ENCODE measurements at places on chromosomes 2 and 18.
A peak's percentile ranks its signal among the peaks of the same experiment; 100 is the strongest.

- peak; percentile 96 for DNase-seq
Observed at GRCh38 chr2:151302879-151303278, 13.4 kb upstream of the NMI start.

GRCh38 chr2:98569197-98569793 lies 39.0 kb downstream of the COA5 start:
- DNase-seq = no peak

- DNase-seq = no peak
Observed at GRCh38 chr2:231315896-231316295, 79.6 kb upstream of the B3GNT7 start.

GRCh38 chr18:11258039-11258610 lies 108.8 kb upstream of the PIEZO2 start:
- peak; percentile 74 for DNase-seq

- no peak for DNase-seq
Observed at GRCh38 chr2:238509903-238510302, 83.2 kb downstream of the ASB1 start.

- DNase-seq = no peak
Observed at GRCh38 chr18:7657050-7657449, 89.9 kb downstream of the PTPRM start.

GRCh38 chr2:134713176-134713575 lies 5.6 kb downstream of the TMEM163 start:
- no peak for DNase-seq

- no peak for DNase-seq
Observed at GRCh38 chr2:127841466-127842178, 16.3 kb downstream of the POLR2D start.

GRCh38 chr2:33595385-33595784 lies 3.7 kb downstream of the FAM98A start:
- no peak for DNase-seq

GRCh38 chr2:170823898-170824215 lies 7.2 kb downstream of the GAD1 start:
- no peak for DNase-seq

DNA sequence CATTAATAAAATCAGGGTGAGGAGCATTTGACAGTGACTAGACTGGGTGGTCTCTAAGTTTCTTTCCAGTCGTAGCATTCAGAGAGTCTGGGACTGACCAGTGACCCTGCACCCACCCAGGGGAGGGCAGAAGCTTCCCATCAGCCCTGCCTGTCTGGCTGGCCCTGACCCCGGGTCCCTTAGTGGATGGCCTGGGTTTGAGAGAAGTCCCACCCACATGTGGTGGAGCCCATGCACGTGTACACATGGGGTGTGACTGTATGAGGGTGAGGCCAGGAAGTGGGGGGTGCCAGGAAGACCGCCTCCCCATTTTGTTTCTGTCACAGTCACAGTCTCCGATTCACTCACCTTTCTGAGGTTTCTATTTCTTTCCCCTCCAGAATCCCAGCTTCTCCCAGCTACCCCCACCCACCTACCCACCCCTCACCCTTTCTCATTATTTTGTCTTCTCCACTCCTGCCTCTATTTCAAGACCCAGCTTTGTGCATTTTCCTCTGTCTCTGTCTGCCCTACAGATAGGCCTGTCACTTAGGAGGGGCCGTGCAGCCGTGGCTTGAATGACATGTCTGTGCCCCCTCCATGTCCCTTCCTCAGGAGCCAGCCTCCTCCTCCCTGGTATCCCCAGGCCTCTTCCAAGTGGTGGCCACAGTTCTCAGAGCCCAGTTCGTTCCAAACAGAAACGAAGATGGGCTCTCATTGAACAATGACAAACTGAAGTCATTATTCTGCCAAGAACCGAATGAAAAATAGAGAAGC lies 13.6 kb downstream of the CIB4 start:
- DNase-seq = no peak

DNA sequence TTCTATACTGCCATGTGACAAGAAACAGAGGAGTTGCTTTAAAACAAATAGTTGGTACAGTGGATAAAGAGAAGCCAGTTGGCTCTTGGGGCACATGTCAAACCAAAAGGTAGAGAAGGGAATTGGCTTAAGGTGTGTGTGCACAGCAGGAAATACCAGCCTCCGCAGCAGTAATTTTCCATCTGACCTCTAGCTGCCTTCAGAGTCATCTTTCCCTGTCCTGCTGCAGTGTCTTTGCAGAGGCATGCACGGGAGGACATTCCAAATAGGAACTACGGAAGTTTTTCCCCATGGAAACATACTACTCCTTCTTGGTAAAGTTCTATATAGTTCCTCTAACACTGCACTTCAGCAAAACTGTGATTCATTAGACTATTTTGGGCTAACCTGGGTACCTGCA lies 99.5 kb downstream of the RAB3GAP1 start:
- no peak for DNase-seq

DNA sequence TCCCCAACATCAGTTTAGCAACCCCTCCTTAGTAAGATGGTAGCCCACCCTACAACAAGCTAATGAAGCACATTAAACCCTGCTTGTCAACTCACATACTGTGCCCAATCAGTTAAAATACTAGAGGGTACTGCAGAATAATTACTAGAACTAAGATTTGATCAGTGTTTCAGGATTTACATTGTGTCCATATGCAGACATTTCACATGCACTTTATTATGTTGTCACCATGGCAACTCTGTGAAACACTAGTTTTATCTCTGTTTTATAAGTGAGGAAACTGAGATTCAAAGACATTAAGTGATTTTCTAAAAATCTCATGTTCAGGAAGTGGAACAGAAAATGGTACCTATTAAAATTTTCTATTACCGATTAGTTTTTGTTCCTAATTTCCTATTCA lies 61.7 kb downstream of the CYBRD1 start:
- DNase-seq = no peak

DNA sequence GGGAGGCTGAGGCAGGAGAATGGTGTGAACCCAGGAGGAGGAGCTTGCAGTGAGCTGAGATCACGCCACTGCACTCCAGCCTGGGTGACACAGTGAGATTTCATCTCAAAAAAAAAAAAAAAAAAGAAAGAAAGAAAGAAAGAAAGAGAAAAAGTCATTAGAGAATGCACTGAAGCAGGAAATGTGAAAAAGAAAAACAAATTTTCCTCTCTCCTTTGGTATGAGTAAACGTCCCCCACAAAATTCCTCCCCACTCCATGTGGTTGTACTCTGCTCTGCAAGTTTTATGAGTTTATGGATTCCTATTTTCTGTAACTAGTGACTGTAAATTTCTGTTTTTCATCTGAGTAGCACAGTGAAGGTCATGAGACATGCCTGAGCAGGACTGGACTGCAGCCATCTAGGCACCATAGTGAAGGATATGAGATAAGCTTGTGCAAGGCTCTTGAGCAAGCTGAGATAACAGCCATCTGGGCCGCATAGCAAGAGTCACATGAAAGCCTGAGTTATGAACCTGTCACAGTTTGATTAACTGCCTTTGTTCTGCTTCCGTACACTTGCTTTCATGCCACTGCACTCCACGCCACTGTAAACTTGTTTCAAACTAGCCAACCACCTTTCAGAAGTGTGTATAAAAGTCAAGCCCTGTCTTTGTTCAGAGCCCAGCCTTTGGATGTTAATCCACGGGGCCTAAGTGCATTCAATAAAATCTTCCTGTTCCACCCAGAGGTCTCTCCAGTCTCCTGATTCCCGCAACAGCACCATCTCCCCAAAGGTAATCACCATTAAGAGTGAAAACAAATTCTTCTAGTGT lies 50.2 kb downstream of the SKA1 start:
- no peak for DNase-seq

DNA sequence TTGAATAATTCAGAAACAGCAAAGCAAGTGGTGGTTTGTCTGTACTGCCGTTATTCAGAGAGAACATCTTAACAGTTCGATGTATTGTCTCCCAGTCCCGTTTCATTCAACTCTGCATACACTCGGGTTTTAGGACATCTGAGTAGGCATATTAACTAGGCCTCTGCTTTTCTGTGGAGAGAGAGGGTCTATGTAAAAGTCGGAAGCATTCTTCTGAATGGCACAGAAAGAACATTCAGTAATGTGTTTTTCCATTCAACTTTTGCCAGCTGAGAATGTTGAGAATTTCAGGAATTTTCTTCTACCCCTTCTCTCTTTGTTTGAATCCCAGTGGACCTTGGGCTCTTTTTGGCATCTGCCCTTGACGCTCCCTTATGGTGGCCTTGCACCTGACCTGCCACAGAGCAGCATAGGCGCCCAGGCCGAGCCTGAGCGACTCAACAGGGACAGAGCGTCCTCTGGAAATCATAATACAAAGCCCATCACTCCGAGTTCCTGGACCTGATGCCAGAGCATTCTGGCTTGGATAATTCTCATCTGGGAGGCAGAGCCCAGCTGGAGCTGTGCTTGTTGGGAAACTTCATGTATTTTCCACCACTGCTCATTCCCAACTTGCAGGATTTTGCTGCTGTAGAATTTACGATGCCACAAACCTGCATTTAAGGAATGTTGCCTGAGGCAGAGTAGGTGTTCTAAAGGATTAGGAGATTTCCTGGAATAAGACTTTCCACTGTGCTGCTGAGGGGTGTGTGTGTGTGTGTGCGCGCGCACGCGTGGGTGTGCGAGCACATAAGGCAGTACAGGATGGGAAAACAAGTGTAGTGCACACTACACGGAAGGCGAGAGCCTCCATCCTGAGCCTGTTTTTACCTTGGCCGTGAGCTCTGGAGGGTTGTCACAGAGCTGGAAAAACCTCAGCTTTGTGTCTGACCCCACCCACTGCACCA lies 77.2 kb upstream of the TXNDC2 start:
- peak; percentile 33 for DNase-seq

DNA sequence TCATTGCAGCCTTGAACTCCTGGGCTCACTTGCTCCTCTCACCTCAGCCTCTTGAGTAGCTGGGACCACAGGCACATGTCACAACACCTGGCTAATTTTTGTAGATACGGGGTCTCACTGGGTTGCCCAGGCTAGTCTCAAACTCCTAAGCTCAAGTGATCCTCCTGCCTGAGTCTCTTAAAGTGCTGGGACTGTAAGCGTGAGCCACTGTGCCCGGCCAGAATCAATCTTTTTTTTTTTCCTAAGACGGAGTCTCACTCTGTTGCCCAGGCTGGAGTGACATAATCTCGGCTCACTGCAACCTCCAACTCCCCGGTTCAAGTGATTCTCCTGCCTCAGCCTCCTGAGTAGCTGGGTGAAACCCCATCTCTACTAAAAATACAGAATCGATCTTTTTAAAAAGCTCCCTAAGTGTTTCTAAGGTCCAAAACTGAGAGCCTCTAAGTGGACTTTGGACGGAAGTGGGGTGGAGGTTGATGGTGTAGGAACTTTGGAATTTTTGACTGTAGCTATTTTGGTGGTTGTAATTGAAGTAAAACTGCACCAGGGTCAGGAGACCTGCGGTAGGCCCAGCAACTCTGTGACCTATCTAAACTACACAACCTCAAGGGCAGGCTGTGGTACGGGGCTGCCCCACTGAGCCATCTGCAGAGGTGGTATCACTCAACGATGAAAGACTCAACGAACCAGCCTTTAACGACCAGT lies 82.9 kb downstream of the POLR1A start:
- DNase-seq = no peak

DNA sequence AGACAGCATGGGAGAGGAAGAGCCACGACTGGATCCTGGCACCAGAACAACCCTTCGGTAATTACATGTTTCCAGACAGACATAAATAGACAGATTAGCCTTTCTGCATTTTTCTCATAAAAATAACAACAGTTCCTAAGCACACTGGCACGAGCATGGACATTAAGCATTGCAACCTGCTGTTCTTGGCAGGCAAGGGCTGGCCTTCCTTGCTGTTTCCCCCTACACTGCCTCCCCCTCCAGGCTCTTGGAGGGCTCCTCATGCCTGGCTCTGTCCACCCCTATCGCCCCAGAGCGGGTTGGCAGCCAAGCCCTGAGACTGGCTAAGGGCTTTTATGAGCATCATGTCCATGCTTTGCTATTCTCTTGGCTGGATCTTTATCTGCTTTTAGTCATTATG lies 89.6 kb downstream of the TTC32 start:
- no peak for DNase-seq

DNA sequence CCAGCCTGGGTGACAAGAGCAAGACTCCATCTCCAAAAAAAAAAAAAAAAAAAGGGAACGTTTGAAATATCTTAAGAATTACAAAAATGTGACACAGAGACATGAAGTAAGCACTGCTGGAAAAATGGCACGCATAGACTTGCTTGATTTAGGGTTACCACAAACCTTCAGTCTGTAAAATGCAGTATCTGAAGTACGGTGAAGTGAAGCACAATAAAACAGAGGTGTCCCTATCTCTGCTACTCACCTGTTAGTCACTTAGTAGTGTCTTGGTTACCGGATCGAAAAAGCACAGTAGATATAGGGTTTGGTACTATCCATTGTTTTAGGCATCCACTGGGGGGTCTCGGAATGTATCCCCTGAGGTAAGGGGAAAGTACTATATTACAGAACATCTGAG lies 11.6 kb upstream of the GREB1L start:
- DNase-seq = peak; percentile 5

GRCh38 chr18:22309191-22309590 lies 108.5 kb downstream of the CTAGE1 start:
- peak; percentile 53 for DNase-seq

DNA sequence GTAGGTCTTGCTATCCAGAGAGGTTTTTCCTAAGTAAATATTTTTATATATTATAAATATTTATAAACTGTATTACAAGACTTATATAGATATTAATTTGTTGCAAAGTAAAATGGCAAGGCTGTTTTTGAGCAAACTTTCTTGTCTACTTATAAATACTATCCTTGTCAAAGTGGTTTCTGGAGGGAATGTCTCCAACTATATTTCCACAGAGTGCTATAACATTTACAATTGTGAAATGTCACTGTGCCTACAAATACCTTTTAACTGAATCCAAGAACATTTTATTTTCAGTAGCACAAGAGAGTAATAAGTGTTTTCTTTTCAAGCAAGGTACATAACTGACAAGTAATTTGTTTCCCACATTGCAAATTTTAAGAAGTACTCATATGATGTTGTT lies 256.8 kb downstream of the ZNF385B start:
- DNase-seq = no peak

DNA sequence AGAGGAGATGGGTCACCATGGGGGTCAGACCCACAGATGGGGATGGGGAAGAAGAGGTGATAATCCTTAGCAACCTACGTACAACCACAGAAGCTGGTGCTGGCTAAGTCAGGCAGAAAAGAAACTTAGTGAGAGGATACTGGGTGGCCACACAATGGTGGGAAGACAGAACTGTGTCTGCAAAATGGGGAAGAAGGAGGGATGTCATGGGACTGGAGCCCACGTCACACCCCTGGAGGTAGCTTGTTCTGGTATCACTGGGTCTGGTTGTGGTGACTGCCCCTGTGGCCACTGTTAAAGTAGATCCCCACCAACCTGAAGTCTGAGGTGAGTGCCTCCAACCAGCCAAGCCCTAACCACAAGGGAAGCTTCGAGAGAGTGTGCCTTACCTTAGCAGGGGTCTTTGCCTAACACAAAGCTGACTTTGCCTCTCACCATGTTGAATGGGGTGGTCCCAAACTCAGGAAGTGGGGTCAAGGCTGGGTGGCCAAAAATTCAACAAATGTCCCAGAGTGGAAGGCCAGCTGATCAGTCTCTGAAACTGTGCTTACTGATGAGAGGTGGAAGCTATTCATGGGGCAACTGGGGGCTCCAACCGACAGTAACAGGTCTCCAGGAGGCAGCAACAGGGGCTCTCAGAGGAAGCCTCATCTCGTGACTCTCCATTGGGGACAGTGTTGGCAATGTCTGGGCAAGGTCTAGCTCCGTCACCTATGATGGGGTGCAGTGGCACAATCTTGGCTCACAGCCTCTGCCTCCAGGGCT lies 64.8 kb upstream of the SLC1A4 start:
- DNase-seq = no peak

GRCh38 chr2:188294352-188294926 lies 2.8 kb downstream of the GULP1 start:
- no peak for DNase-seq
